ENCODE measurements at places on chromosomes 4 and X.

GRCh38 chr4:145882604-145883003 lies 56.0 kb downstream of the ZNF827 start:
- no peak for DNase-seq

- DNase-seq = no peak
These were observed 620.2 kb upstream of the BOD1L1 start for GRCh38 chr4:14247767-14248166.

GRCh38 chrX:110536816-110537215 lies 178.2 kb downstream of the RTL9 start:
- DNase-seq = no peak

GRCh38 chr4:37066159-37066558 lies 178.4 kb upstream of the NWD2 start:
- no peak for DNase-seq

DNA sequence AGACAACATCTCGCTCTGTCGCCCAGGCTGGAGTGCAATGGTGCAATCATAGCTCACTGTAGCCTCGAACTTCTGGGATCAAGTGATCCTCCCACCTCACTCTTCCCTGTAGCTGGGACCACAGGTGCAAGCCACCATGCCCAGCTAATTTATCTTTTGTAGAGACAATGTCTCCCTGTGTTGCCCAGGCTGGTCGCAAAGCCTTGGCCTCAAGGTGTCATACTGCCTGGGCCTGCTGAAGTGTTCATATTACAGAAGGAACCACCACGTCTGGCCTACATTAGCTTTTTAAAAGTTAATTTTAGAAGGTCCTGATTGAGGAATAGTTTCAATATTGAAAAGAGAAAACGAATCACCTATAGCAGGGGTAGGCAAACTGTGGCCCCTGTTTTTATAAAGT lies 22.5 kb downstream of the TRIML2 start:
- DNase-seq = no peak

DNA sequence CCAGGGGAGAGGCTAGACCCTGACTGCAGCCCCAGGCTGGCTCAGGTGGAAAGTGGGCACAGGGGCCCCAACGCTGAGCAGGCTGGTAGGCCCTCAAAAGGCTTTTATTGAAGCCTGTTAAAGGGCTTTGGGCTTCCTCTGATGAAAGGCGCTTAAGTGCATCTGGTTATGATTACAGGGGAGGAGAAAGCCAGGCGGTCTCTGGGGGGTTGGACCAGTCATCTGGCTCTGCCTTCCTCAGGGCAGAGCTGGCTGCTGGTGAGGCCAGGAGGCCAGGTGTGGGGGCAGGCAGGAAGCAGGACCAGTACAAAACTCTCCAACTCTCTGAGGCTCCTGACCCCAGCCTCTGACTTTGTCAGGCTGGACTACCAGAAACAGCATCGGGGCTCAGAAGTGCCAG lies 68.8 kb upstream of the BCOR start:
- DNase-seq = no peak

DNA sequence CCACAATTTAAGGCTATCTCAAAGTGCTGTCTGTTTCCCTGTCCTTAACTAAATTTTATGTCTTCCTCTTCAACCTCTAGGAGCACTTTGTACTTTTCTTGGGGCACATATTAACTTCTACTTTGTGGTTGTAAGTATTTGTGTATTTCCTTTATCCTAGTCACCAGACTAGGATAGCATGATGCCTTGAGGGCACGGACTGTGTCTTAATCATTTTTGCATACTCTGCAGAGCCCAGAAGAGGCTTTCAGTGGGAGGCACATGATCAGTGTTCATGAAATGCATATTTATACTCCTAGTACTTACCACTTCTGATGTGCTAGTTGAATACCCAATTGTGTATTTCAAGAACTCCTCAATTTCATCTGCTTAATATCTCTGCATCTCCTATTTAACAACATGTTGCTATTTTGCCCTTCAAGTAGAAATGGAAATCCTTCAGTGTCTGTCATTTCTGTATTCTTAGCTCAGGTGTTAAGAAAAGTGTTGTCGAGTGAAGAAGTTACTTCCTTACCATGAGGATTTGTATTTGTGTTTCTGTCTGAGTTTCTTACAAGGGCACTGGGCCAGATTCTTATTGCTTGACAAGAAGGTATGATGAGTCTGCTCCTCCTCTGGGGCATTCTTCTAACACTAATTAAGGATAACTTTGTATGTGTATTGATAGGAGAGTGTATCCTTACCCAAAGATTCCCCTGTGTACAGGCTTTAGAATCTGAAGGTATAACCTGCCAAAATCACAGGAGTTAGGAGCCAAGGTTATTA lies 28.3 kb upstream of the PGRMC2 start:
- no peak for DNase-seq

DNA sequence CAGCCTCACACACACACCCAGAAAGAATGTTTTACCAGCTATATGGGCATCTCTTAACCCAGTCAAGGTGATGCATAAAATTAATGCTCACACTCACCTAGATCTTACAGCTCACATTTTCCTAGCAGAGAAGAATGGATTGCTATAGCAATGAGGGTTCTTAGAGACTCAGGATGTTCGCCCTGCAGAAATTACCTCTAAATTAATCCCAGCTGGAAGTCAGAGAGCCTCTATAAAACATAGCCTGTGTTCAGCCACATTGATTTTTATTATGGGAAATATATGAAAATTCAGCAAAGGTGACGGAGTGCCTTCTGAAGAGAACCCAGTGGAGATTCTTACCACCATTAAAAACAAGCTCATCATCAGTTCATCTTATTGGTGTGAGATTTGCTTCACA lies 528.3 kb upstream of the ZFP42 start:
- DNase-seq = no peak

- peak; percentile 15 for DNase-seq
These were observed 27.1 kb upstream of the GRPEL1 start for GRCh38 chr4:7094916-7095315.

DNA sequence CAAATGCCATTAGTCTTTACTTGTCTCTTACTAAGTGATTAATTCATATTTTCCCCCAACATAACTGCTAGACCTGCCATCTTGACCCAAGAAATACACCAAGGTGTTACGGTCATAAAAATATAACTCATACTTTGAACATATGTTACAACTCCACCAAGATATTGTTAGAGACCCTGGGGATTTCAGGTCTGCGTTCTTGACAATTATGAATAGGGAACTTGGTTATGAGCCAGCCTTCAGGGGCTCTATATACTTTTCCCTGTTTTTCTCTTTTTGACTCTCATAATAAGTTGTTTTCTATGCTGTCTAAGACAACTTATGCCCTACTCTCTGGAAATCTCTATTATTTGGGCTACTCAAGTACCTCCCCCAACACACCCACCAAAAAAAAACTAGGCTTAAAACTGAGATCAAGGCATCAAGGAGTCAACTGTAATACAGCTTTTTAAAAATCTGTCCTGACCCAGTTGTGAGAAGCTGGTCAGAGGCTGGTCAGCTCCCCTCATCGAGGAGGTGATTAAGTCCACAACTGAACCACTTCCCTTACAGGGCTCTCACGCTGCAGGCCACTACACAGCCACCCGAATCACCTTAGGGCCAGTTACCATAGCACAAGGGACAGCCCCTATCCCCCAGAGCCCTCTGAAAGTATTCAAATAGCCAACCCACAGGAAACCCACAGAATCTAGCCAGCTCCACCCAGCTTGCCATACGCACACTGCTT lies 10.5 kb upstream of the TLR3 start:
- no peak for DNase-seq
